Fibroblast of skin of left quadriceps (primary cell): ENCODE measurements at places on chromosomes 1 and 21.

DNA sequence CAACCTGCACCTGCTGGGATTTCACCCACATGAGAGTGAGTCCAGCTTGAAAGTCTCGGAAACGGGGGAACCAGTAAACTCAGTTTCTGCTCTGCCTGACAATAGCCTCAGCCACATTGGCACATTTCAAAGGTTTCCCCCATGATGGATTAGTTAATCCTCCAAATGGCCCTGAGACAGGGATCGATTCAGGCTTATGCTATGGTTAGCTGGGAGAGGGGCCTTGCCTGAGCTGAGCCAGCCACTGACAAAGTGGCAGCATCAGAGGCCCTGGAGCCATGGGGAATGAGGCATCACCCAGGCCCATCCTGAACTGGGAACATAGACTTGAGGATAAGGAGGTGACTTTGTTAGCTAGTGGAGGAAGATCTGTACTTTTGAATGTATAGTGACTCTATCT, 2.9 kb upstream of the CLSTN1 start:
- DNase-seq, result no peak

DNA sequence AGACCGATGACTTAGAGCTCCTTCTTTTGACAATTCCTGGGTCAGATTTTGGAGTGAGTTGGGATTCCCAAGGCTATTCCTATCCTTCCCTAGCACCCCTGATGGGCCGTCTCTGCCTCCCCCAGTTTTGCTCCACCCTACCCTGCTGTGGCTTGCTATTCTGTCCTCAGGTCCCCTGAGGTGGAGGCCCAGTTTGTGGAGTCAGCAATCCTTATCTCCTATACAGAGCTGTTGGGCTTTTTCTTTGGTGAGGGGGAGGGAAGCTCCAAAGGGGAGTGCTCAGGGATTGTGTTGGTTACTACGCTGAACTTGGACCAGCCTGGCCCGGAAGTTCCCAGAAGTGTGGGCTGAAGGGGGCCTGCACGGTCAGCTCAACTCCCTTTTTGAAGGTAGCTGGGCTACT, 7.6 kb downstream of the SESN2 start:
- no peak for DNase-seq

DNA sequence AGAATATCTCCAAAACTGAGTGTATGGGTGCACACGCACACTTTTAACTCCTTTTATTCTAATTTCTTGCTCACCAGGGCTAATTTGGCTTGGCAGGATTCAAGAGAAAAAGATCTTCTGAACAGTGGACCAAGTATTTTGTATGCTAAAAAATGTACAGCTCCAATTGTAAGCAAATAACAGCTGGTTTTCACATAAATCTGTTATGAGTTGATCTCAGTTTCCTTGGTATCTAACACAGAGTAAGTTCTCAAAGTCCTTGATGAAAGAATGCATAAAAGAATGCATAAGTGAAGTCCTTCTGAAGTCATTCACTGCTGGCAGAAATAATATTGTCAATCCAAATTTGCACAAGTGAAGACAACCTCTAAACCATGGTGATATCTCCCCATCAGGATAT, 213.0 kb downstream of the OMA1 start:
- DNase-seq, result no peak

DNA sequence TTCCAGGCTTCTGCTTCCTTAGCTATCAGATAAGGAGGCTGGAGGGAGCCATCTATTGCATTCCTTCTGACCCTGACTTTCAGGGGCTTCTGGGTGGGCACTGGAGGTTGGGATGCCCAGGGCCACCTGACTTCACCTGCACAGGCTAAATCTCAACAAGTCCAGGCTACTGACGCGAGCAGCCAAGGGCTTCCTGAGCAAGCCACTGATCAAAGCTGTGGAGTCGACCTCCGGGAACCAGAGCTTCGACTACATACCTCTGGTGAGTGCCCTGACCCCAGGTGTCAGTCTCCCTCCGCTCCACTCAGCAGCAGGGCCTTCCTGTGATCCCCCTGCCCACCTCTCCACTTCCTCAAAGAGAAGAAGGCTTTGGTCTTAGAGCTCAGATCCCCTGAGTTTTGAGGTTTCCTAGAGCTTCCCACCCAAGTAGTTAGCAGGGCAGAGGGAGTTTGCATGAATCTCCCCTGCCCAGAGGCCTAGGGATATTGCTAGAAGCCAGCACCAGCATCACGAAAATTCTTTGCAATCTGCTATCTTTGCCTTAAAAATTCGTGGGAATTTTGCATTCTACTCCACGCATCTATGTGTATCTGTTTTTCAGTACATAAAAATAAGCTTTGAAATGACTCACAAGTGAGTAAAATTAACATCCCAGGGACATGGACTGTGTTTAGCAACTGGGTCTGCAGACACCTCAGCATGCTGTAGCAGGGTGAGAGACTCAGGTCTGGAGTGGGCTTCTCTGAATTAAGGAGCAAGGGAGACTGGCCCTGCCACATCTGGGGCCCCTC, 61.4 kb downstream of the VWA5B1 start:
- DNase-seq, result no peak
